Inflammatory macrophage (primary cell): ENCODE measurements at places on chromosomes 13 and 19.

DNA sequence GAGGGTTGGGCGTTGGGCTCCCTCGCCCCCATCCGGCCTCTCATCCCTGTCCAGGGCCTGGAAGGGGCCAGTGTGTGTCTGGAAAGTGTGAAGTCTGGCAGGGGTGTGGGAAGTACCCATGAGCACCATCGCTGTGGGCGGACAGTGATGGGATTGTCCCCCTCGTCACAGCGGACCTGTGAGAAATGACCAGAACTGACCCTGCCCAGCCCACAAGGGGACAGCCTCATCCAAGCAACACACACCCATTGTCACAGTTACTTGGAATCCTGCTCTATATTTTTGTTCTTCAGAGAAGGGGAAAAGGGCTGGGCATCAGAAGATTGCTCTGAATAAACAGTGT is 18.6 kb downstream of the MCF2L start:
- no peak for DNase-seq

GRCh38 chr13:31686670-31687425 is 52.5 kb upstream of the RXFP2 start:
- no peak for DNase-seq

DNA sequence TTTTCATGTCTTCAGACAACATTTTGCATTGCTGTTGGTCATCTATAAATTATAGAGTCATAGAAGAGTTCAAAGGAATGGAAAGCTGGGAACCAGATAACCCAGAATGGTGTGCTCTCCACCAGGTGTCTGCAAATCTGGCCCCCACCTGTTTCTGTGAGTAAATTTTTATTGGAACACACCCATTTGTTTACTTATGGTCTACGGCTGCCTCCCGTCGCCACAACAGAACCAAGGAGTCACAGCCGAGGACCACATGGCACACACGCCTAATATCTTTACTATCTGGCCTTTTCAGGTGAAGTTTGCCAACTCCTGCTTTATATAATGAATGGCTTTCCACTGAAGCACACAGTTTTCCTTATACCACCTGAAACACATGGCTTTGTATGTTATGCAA is 58.2 kb downstream of the EFNB2 start:
- no peak for DNase-seq

- no peak for DNase-seq
Measured at GRCh38 chr13:51675385-51675784, 91.1 kb downstream of the WDFY2 start.

- DNase-seq: no peak
Measured at GRCh38 chr13:23788459-23788858, 100.7 kb downstream of the MIPEP start.

- no peak for DNase-seq
Measured at GRCh38 chr13:94112227-94112626, 367.3 kb downstream of the DCT start.

DNA sequence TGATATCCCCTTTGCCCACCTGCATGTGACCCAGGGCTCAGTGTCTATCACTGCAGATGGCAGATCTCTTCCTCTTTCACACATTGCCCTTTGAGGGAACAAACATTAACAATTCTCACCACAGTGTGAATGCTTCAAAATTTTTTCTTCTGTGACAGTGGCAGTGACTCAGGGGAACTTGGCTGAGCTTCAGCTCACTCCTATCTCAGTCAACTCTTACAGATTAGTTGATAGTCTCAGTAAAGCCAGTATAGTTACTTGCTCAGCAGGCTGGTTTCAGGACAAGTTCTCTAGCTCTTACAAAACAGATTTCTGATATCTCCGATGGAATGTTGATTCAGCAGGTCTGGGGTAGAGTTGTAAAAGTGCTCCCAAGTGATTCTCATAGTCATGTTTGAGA is 166.9 kb downstream of the DLEU7 start:
- DNase-seq: no peak

GRCh38 chr13:105338006-105338405 is 1197.5 kb downstream of the EFNB2 start:
- DNase-seq: no peak

- DNase-seq: no peak
Measured at GRCh38 chr13:24178847-24179485, 18.4 kb downstream of the SPATA13 start.

- DNase-seq: no peak
Measured at GRCh38 chr19:690203-690602, 5.0 kb downstream of the PRSS57 start.
